ENCODE measurements at places on chromosomes 11 and 22.

- peak; percentile 44 for DNase-seq
Measured at GRCh38 chr11:111456859-111457730, 55.1 kb downstream of the BTG4 start.

DNA sequence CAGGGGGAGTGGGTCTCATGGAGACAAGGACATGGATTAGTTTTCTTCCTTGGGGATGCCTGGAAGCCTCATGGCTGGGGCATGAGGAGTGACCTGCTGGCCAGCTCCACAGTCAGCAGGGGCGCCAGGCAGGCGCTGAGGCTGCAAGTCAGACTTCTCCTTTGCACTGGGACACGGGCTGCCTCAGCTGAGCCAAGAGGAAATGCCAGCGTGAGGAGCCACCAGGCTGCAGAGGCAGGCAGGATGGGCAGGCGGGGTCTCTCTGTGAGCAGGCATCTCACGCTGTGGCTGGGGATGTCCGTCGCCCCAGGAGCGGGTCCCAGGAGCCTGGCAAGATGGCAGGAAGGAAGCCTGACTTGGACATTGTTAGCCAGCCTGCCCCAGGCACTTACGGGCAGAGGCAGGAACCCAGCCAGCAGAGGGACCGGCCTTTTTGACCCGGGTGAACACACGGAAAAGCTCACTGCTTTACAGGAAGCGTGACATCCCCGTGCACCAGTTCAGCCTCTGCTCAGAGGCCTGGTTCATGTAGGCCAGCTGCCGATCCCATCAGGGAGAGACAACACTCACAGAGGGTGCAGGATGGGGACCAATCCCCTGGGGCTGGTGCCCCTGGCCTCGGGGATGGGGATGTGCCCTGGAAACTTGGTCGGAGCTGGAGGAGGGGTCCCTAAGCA lies 10.2 kb downstream of the GNB1L start:
- peak; percentile 57 for DNase-seq

- no peak for DNase-seq
Measured at GRCh38 chr22:27597703-27598444, 203.7 kb downstream of the MN1 start.

DNA sequence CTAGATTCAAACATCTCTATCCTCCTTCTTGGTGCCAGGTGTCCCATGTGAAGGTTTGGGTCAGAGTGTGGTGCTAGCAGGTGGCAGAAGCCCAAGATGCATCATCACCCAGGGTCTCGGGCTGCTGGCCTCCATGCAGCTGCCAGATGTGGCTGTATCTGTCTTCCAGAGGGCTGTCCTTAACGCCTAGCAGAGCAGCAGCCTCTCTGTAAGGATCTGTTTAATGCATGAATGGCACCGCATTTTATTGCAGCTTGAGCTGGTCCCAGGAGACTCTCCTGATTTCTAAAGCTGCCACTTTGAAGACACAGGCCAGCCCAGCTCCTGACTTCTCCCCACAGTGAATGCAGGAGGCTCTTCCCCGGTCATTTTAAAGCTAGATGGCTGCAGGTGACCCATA lies 26.3 kb downstream of the SLC1A2 start:
- no peak for DNase-seq
